ENCODE measurements at places on chromosomes 13 and 19. TPM values are rescaled to one million over a fixed set of nuclear protein-coding genes. Genes with fewer than 3 reads are reported as not detected.

Gene KLK2
- total RNA-seq, result not detected

DNA sequence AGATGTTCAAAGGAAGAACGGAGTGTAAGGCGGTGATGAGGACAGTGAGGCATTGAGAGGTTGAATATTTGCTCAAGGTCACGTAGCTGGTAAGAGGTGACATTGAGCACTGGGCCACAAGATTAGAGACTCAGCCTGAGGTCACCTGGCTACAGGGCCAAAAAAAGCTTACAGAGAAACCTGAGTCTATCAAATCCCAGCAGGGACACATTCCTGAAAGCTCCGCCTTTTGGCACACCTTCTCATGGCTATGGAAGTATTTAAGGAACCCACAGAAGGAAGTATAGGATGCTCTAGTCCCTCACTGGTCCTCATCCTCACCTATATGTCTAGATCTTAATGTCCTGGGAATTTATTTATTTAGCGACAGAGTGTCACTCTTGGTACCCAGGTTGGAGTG is 17.4 kb downstream of the ZNF586 start:
- DNase-seq, result no peak

GRCh38 chr13:74080762-74081161 is 53.4 kb downstream of the KLF12 start:
- no peak for DNase-seq

Gene MPV17L2
- 9.2 TPM for total RNA-seq

- DNase-seq, result no peak
Observed at GRCh38 chr19:13097033-13097462, 5.6 kb downstream of the LYL1 start.

DNA sequence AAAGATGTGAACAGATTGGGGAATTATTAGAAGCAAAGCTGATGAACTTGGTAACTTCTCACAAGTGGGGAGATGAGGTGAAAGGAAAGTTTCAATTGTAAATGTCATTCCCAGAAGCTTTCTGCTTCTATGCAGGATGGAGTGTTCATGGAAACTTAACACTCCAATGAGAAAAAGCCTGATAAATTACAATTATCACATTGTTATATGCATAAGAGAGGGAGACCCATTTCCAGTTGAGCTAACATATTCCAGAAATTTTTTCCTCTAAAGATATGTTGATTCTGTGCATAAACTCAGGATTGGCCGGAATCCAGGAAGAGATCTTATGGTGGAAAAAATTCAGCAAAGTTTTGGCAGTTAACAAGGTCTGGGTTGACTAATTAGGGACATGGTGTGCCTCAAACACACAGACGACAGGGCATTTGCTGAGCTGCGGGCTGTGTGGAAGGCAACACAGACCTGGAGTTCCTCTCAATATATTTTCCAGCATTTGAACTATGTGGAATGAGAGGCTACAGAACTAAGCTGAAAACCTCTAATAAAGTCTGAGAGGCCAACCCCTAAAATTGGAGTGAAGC is 64.9 kb upstream of the FGF14 start:
- no peak for DNase-seq

DNA sequence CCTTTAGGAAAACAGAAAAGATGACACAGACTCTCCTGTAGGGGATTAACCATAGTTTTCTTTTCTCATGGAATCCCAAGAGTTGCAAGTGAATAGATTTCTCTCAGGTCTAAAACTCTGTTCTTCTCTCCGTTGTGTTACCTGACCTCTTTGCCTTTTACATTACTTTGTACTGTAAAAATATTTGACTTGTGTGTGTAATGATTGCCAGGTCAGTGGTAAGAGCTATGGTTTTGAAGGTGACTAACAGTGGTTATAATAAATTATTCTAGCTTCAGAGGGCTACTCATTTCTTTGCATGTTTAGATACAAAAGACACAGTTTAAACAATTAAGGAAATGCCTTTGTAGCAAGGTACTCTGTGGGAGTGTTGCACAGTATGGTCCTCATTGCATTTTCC is 23.0 kb upstream of the PSG2 start:
- DNase-seq, result no peak

Data from activated CD8-positive, alpha-beta T cell treated with anti-CD3 and anti-CD28 coated beads, Interleukin-2, amount 10 ng/mL, durations not matched to agents 7 days and 5 days (primary cell).